ENCODE measurements at places on chromosomes 5 and 9. TPM values are rescaled to one million over a fixed set of nuclear protein-coding genes. Genes with fewer than 3 reads are reported as not detected.

- DNase-seq = no peak
Observed at GRCh38 chr5:100464418-100464817, 70.8 kb upstream of the FAM174A start.

IL3 gene
- not detected for polyA plus RNA-seq

GRCh38 chr9:81183761-81184160 lies 505.6 kb downstream of the TLE1 start:
- no peak for DNase-seq

MINAR2 gene
- not detected for polyA plus RNA-seq

TXNDC15 gene
- polyA plus RNA-seq = 53.8 TPM

PRRC1 gene
- 13.9 TPM for polyA plus RNA-seq

GRCh38 chr5:17361331-17361730 lies 136.7 kb upstream of the TAF11L2 start:
- DNase-seq = no peak

CCDC183 gene
- 3.8 TPM for polyA plus RNA-seq

- DNase-seq = no peak
Observed at GRCh38 chr9:75658301-75658905, 232.1 kb upstream of the PCSK5 start.

DOK3 gene
- 1.4 TPM for polyA plus RNA-seq

All from right cardiac atrium (tissue), 5 donors.